Frontal cortex (tissue), 4 donors: ENCODE measurements at places on chromosomes 5 and 9. TPM values are rescaled to one million over a fixed set of nuclear protein-coding genes. Genes with fewer than 3 reads are reported as not detected.

The SLC36A1 gene
- 19.2 TPM for total RNA-seq

The FOXI1 gene
- not detected for total RNA-seq

The SHISAL2B gene
- total RNA-seq: not detected

The OTP gene
- not detected for total RNA-seq

The CPLANE1 gene
- total RNA-seq: 81.1 TPM

The LURAP1L gene
- 1.6 TPM for total RNA-seq
